ENCODE measurements at places on chromosomes 4 and X. TPM values are rescaled to one million over a fixed set of nuclear protein-coding genes. Genes with fewer than 3 reads are reported as not detected.

SSX3 gene
- total RNA-seq: not detected

MAOA gene
- 7.1 TPM for total RNA-seq

FDCSP gene
- not detected for total RNA-seq

PWWP3B gene
- not detected for total RNA-seq

MAGEC3 gene
- total RNA-seq: not detected

- no peak for DNase-seq
Measured at GRCh38 chrX:12657881-12658280, 133.3 kb upstream of the PRPS2 start.

DNA sequence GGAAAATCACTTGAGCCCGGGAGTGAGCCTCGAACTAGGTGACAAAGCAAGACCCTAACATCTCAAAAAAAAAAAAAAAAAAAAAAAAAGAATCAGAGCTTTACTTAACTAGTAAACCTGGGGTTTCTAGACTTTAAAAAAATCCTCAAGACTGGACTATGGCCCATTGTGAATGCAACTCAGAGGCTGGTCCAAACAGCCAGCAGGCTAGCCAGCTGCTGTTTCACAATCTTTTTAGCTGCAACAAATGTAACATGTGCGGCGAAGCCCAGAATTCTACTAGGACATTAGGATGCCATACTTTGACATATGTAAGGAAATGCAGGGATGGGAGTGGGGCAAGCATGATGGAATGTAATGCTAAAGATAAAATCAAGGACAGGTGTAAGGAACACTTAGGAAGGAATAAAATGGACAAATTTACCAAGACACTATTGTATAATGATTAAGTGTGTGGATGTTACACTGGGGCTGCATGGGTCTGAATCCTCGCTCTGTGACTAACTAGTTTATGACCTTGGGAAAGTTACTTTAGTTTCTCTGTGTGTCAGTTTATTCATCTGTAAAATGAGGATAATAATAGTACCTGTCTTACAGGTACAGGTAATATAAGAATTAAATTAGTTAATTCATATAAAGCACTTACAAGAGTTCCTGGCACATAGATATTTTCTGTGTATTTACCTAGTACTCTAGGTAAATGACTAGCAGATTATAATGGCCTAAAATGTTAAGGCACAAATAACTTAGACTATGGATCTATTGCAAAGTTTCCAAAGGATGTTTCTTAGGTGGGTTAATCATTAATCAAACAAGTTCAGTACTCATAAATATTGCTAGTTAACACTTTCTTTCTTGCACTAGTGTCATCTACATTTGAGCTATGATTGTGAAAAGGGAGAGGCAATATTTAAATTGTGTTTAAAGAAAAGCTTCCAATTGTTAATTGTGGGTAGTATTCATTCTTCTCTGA lies 49.5 kb downstream of the HELQ start:
- no peak for DNase-seq

DNA sequence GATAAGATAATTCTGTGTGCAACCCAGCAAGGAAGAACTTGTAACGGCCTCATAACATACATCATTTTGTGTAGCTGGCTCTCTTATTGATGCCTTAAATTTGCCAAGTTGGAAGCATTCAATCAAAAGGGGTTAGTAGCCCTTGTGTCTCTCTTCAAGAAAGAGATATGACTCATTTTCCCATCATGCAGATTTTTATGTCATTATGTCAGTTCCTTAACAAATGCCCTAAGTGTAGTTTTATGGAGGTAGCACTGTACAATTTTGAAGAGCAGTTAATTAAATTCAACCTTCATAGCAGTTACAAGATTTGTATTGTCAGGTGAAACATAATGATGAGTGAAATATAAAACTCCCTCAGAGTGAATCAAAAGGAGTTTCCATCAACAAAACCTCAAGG lies 215.6 kb downstream of the GRIA3 start:
- no peak for DNase-seq

GRCh38 chrX:113919387-113919786 lies 664.5 kb upstream of the HTR2C start:
- no peak for DNase-seq

DNA sequence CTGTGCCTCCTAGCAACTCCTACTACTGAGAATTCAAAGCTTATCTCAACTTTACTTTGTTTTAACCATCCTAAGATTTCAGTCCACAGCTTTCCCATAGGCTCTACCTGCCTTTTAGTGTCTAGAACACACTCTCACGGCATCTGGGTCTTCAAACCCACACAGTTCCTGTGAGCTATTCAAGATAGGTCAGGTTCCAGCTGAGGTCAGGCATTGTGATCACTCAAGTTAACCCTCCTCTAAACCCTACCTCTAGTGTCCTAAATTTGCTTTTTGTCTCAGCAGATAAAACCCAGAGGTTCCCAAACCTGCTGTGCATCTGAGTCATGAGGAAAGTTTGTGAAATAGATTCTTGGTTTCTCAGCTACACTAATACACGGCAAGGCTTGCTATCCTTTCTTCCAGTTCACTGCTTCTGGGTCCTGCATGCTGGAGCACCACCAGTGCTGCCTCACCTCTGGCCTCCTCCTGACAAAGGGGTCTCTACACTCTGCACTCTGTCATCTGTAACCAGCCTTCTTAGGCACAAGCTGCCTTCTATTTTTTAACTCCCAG lies 324.6 kb upstream of the MAGEB2 start:
- no peak for DNase-seq

- DNase-seq: no peak
Measured at GRCh38 chr4:88737307-88737941, 39.8 kb upstream of the NAP1L5 start.

- peak; percentile 60 for DNase-seq
Measured at GRCh38 chrX:84188320-84188834, 378 bp upstream of the RPS6KA6 start.

DNA sequence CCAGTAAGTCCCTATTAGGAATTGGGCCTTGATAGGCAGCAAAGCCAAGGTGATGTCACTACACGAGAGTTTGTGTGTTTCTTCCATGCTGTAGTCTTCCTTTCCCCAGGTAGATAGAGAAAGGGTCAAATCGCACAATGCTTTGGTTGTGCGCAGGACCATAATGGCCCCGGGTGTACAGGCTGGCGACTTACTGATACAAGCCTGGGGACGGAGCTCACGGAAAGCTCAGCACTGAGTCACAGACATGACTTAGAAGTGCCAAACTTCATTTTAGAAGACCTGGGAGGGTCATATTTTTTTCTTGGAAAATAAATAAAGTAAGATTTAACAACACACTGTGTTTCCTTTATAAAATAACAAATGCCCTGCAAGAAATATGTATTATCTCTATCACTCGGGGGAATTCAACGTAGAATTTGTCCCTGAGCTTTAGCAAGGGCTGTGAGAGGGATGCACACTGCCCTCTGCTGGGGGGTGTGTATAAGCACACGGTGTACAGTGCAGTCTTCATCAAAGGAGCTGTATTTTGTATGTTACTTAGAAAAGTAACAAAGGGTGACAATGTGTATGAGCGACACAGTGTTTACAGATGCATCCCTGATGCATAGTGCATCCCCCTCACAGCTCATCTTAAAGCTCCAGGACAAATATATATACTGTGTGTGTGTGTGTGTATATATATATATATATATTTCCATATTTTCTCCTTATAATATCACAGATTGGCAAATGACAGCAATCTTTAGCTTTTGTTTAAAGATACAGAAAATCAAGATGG lies 254.5 kb upstream of the VEGFC start:
- peak; percentile 73 for DNase-seq

DNA sequence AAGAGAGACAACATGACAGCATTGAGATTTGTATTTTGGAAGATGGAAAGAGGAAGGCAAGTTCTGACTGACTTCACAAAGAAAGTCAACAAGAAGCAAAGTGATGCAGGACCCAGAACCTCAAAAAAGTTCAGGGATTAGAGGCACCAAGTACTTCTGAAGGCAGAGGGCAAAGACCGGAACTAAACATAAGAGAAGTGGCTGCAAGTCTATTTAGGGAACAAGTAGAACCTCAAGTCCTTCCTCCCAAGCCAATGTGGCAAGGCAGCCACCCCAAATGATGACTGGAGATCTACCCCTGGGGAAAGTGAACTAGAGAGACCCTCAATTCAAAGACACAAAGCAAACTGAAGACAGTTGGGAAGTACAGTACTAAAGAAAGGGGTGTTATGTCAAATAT lies 46.6 kb downstream of the SLC39A8 start:
- DNase-seq: no peak

DNA sequence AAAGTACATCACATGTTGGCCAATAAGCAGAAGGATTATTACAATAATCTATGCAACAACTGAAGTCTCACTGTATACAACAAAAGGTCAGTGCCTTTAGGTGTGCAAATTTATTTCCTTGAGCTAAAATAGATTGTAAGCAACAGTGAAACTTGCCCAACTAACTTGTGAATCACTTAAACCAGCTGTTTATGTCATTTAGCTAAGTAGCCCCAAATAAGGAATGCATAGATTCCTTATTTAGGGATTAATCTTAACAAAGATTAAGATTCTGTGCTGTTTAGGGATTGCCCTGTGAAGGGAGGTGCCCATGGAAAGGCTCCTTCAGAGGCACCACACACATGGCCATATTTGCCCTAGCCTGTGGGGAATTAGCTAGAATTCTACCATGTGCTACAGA lies 168.6 kb downstream of the MAML3 start:
- no peak for DNase-seq

DNA sequence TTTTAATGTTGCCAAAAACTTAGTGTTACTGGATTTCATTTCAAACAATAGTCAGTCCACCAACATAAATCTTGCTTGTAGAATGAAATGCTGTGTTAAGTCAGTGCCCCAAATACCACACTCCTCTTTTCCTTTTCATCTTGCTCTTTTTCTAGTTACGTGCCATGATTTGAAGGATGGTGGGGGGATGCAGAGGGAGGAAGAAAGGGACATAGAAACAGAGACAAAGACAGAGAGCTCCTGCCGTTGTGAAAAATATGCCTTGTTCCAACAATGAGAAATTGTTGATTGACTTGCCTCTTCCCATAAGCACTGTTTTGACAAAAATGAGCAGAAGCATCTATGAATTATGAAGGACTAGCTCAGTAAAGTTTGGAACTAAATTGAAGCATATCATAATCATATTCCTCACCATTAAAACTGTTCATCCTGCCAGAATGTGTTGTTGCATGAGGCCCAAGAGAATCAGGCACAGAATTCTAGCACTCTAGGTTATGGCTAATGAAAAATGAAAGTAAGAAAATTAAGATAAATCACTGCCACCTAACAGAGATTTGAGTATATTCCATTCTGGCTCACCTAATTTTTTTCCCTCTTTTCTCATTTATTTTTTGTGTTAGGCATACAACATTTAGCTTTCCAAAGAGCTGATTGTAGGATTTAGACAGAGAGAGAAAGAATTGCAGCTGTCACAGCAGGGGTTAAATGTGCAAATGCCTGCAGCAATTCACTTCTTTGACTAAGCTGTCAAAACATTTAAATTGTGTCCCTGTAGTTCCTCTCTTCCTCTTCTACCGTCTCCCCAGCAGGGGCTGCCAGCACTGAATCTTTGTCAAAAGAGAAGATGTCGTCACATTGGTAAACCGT lies 111.6 kb upstream of the PTPN13 start:
- DNase-seq: peak; percentile 25
